ENCODE measurements at places on chromosomes 2 and 18.

- DNase-seq, result no peak
These were observed 21.5 kb downstream of the ITM2C start for GRCh38 chr2:230886206-230886605.

GRCh38 chr2:96407041-96407918 is 71.7 kb downstream of the NCAPH start:
- peak; percentile 75 for DNase-seq

GRCh38 chr2:151251012-151251411 is 10.7 kb downstream of the RBM43 start:
- peak; percentile 76 for DNase-seq

DNA sequence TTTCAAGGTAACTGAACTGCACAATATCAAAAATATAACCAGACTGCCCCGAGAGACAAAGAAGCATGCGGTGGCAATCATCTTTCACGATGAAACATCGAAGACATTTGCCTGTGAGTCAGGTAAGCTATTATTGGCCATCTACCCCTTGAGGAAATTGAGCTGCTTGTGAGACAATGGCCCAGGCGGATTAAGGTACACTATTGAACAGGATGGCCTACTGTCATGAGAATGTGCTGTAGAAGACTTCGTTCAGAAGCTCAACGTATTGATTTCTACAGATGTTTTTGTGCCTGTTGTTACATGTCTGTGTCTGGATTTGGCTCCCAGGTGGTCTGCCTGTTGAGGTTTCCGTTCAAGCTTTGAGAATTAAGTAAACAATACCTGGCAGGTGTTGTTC is 198.7 kb downstream of the DOK6 start:
- no peak for DNase-seq

GRCh38 chr2:91974401-91975129 is 2896.7 kb upstream of the TEKT4 start:
- DNase-seq, result no peak

- DNase-seq, result no peak
These were observed 113.5 kb downstream of the PLEKHM3 start for GRCh38 chr2:207911856-207912255.

GRCh38 chr2:3036432-3037125 is 341.0 kb downstream of the EIPR1 start:
- no peak for DNase-seq

DNA sequence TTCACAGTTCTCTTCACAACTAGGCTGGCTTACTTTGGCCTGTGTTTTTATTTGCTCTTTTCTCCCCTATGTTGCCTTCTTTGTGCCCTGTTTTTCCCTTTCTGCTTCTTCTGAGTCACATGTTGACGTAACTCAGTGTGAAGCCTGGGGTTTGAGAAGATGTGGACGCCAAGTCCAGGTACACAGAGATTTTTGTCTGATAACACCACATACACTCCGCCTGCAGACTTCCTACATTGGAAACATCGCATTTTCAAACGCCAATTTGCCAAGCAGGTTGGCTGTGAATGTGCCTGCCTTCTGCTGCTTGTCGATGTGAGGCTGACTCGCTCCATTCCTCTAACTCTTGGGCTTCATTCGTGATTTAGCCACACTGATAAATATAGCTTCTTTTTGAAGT is 62.6 kb upstream of the FN1 start:
- DNase-seq, result peak; percentile 65

DNA sequence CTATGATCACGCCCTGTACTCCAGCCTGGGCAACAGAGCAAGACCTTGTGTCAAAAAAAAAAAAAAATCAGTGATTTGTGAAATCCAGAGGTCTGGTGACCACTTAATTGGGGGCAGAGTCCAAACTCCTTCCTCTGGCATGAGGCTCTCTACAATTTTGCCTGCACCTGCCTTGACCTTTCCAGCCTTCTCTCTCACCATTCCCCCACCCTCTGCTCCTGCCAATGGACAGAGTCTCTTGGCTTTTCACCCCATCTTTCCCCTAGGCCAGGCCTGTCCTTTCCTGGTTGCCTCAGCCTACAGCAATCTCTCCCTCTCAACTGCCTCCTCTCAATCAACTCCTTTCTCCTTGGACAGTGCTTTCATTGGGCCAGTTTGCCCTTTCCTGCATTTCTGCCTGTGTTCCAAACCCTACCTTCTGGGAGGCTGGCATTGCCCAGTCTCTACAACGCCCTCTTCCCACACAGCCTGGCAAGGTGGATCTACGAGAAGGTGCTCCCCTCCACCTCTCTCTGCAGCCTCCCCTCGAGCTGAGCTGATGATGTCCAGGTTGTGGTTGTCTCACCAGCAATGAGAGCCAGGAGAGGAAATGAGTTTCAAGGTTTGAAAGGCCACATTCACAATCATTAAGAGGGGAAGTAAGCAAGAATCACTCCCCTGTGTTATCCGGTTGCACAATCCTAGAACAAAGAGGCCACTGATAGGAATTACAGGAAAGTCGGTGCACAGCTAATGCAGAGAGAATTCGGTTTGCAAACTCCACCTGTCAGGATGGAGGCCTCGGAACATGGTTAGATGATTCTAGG is 39.5 kb upstream of the NPAS2 start:
- DNase-seq, result peak; percentile 66

GRCh38 chr2:211545582-211545981 is 989.2 kb downstream of the CPS1 start:
- no peak for DNase-seq

DNA sequence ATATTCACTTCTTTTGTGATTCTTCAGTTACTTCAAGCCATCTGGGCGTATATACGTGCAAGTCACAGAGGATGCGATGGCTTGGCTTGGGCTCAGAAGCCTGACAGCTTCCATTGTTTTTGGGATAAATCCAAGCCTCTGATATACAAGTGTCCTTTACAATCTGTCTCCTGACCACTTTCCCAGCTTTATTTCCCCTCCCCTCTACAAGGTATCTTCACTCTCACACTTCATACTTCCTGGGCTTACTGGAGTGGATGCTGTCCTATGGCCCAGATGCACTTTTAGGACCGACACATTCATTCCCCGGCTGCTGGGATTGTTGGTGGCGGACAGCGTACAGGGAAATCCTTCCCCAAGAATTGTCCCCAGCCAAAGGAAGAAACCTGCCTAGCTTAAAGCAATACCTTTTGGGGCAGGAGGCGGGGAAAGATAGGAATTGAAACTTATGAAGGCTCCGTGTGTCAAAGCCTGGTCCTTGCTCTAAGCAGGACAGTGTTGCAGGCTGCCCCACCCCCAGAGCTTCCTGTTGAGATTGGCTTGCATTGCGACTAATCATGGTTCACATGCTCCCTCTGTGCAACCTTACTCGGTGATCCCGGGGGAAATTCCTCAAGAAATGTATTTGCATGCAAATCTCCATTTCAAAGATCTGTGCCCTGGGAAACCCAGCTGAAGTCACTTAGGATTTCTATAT is 802.9 kb upstream of the ID2 start:
- DNase-seq, result no peak

GRCh38 chr2:240624011-240624949 is 1.0 kb upstream of the GPR35 start:
- no peak for DNase-seq

DNA sequence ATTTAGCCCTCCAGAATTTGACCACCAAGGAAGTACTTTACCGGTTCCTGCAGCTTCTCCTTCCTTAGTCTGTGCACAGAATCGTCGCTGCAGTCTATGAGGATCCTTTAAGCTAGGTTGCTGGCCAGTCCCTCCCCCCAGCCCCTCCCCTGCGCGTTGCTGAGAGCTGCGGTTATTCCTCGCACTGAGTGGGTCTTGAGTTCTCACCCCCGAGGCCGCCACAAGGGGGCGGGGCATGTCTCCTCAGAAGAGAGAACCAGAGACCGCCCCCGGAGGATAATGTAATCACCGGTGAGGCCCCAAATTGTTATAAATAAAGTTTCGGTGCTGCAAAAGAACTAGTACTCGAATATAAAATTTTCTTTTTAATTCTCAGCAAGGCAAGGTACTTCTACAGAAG is 1184.9 kb upstream of the CDH2 start:
- no peak for DNase-seq

DNA sequence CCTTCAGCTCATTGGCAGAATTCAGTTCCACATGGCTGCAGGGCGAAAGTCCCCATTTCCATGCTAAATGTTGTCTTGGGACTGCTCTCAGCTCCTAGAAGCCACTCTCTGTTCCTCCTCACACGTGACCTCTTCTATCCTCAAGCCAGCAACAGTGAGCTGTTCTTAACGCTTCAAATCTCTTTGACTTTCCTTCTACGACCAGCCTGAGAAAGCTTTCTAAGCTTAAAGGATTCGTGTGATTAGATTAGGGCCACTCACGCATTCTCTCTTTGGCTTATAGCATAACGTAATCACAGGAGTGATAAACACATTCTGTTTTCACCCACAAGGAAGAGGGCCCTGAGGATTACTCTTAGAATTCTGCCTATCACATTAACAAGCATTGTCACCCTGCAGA is 29.8 kb upstream of the LAMA1 start:
- no peak for DNase-seq

DNA sequence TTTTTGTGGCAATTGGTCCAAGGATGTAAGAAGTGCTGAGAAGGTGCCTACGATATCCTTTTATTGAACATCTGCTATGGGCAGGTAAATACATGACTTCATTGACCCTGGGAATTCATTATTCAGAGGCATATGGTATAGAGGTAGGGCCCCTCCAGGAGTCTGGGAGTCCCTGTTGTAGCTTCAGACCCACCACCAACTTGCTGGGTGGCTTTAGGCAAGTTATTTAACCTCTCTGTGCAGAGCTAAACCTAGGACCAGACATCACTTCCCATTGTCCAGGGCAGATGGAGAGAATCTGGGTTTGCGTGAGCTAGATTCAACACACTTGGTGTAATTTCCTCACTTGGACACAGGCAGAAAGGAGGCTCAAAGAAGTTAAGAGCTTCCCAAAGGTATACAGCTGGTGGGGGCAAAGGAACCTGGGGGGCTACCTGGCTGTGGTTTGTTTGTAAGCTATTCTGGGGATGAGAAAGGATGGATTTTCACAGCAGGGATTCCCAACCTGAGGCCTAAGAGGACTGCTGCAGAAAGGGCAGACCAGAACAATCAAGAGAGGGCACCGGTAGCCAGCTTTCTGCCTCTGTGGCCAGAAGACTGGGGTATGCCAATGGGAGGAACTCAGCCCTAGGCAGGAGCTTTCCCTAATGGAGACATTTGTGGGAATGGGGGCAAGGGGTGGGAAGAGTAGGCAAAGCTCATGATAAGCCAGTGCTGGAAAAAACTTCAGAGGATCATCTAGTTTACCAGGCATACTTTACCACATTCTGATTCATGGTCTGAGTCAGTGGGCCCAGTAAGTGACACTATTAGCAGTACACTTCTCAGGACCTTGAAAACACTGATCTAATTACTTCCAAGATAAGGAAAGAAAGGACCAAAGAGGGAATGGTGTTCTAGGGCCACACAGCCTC is 102.7 kb upstream of the SMAD2 start:
- peak; percentile 65 for DNase-seq

DNA sequence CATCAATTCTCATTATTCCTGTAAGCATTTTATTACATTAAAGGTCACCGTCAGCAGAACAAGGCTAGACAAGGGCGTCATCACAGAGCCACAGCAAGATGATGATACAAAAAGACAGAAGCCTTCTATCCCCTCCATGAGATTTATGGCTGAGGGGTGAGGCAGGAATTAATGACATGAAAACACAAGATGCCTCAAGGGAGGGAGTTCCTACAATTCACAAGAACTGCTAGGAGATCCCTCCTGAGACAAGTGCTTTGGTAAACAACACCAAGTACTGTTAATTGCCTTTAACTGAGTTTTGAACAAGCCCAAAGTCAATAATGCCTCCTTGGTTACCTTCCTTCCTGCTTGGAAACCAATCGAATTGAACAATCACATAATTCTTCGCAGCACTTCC is 14.1 kb downstream of the ADD2 start:
- no peak for DNase-seq

GRCh38 chr2:33877348-33878016 is 278.4 kb upstream of the FAM98A start:
- no peak for DNase-seq

DNA sequence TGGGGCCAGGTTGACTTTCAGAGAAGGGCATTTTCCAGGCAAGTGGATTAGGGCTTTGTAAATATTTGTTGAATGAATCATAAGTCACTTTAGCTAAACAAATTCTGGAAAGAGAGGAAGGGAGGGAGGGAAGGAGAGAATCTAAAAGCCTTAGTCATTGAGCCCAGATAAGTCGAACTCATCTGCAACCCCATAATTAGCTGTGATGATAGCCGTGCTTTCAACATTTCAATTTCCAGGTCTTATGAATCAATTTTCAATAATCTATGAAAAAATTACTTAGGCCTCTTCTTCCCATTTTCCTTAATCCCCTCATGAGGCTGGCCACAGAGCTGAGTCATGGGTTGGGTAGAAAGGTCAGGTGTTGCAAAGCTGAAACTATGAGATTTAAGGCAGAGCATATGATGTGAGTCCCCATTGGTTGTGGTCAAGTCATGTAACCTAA is 111.9 kb upstream of the MAPRE2 start:
- DNase-seq, result peak; percentile 78

DNA sequence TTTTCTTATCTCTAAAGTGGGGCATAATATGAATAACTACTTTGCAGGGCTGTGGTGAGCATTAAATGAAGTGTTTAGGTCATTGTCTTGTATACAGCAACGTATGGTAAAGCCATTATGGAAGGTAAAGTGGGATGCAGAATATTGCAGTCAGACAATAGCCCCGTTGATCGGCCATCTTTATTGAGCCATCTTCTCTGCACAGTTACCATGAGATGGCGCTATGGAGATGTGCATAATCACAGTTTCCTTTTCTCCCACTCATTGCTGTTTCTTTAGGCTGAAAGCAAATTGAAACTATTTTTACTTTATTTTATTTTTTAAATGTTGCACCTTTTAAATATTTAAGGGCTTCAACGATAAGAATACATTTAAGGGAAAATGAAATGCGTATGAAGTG is 108.9 kb downstream of the THSD7B start:
- DNase-seq, result no peak

DNA sequence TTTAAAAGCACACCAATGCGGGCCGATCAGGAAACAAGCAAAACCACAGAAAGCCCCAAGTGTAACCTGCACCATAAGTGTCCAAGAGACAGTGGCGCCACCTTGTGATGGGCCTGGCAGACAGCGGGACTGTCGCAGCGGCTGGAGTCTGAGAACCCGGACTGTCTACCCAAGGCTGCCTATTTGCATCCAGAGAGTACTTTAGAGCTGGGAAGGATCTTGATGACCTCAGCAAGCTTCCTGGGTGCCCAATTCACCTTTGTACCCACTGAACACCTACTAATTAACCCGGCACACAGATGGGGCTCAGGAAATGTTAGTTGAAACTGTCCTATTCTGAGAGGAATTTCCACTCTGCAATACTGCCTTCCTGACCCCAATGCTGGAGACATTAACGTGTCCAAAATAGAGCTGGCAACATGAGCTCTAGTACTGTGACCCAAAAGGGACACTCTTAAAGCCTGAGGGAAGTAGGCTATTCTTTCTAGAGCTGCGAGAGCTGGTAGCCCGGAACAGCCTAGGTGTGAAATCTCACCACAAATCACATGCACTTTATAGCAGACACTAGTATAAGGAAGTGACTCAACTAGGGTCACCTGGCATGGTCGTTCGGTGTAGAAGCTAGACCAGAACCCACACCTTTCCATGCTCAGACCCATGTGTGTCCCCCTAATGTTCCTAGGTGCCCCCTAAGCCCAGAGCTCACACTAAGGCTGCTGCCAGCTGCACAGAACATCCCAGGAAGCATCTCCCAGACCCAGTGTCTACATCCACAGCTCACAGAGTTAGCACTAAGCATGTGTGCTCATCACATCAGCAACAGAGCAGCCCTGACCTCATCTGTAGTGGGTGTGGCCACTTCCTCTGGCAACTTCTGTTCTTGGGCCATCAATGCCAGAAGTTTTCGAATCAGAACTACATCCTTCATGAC is 25.4 kb downstream of the POLR1A start:
- peak; percentile 60 for DNase-seq

GRCh38 chr2:162198239-162198638 is 45.0 kb downstream of the FAP start:
- DNase-seq, result peak; percentile 15

Measured in astrocyte of the spinal cord (primary cell).